Right forelimb (tissue), 1 donor: ENCODE measurements at places on chromosomes 13 and 19.
A peak's percentile ranks its signal among the peaks of the same experiment; 100 is the strongest.

DNA sequence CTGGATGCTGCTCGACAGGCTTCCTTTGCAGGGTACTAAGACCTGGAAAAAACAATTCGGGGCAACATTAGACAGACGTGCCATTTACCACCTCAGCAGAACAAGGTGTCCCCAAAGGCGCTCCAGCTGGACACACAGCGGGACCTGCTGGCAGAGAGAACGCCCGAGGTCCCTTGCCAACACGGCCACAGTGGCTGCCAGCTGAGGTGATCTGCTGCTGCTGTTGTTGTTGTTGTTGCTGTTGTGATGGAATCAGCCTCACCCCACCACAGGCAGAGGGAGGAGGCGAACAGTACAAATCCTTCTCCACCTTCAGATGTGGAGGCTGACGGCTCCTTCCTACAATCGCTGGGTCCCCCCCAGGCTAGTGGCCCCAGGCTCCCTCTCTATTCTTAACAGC is 25.2 kb downstream of the ANKRD27 start:
- DNase-seq: no peak

DNA sequence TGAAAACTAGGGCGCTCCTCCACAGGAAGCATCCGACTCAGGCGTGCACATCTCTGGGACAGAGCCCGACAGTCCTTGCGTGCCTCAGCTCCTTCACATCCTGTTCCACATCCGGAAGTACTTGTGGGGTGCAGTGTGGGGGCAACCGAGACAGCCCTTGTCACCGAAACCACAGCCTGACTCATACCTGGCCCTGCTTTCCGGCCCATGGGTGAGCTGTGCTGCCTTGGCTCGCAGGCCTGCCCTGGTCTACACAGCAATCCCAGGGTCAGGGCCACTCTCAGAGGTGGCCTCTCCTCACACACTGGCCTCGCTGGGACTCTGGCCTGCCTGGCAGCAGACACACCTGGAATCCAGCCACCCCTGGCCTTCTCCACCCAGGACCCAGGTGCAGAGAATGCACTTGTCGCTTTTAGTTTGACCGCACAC is 100.4 kb downstream of the STK24 start:
- DNase-seq: no peak

DNA sequence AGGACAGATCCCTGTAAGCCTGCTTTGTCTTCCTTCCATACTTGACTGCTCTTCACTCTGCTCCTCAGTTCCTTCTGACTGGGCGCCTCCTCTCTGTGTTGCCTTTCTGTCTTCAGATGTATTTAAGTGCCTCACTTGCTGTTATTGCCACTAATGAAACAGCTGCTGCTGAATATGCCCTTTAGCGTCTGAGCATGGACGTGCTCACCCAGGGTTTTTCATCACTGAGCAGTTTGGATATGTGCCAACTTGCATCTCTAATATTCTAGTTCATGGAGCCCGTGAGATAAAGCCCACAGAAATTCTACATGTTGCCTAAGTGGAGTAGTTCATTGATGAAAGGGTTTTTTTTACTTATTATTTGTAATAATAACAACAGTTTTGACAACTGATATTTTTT is 198.2 kb downstream of the MYO16 start:
- no peak for DNase-seq

GRCh38 chr19:9885077-9885552 is 50.0 kb downstream of the PIN1 start:
- DNase-seq: peak; percentile 83

GRCh38 chr13:31437975-31438374 is 238.2 kb downstream of the B3GLCT start:
- no peak for DNase-seq

- DNase-seq: no peak
Observed at GRCh38 chr19:29876414-29876813, 64.6 kb downstream of the CCNE1 start.

GRCh38 chr13:47454986-47455385 is 546.1 kb downstream of the SUCLA2 start:
- no peak for DNase-seq

- DNase-seq: no peak
Observed at GRCh38 chr19:43695985-43696704, 19.7 kb upstream of the IRGC start.

DNA sequence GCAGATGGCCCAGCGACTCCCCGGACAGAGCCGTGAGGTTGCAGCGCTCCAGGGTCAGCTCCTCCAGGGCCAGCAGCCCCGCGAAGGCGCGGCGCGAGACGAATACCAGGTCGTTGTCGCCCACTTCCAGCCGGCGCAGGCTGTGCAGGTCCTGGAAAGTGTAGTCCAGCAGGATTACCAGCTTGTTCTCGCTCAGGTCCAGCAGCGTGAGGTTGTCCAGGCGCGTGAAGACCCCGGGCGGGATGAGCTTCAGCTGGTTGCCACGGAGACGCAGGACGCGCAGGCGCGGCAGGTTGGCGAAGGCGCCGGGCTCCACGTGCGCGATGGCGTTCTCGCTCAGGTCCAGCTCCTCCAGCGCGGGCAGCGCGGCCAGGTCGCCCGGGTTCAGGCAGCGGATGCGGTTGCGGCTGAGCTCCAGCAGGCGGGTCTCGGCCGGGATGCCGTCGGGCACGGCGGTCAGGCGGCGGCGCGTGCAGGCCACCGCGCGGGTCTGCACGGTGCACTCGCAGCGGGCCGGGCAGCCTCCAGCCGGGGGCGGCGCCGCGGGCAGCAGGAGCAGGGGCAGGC is 9.3 kb upstream of the PEAK3 start:
- peak; percentile 47 for DNase-seq

DNA sequence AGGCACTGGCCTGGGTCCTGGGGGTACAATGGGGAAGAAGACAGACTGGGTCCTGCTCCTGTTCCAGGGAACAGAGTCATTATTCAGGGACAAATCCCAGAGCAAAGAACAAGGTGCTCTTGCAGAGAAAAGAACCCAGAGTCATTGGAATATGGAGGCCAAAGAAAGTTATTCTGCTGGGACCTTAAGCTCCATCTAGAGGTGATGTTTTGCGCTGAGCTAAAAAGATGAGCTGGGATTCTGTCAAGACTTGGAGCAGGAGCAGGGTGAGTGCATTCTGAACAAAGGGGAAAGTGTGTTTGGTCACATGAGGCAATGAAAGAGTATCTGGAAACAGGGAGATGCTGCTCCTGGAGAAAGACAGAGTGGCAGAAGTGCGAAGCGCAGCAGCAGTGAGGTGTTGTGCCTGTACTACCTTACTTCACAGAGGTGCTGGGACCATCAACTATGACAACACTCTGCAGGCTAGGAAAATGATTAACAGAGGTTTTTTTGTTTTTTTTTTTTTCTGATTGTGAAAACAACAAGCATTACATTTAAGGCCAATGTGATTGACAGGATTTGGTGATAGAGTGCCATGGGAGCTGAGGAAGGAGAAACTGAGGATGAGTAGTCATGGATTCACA is 95.3 kb upstream of the TNFSF11 start:
- DNase-seq: no peak

DNA sequence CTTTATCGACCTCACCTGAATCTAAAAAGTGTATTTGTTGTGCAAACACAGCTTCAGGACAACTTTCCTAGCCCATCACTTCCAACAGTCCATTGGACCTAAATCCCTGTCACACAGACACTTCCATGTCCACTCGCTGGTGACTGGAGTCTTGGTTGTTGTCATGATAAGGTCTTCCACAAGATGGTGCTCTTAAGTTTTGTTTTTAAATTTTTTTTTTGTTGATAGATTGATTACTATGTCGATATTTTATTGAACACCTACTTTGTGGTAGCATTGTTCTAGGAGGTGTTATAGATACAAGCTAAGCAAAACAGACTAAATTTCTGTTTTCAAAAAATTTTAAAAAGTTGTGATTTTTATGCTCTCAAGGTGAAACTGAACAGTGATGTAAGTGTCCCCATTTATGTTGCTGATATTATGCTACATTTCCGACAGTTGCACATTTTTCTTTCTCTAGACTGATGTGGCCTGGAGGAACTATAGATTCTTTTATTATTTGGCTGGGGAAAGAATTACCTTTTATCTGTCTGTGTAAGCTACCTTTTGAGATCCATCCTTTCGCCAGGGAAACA is 8.1 kb upstream of the ERICH6B start:
- DNase-seq: no peak

DNA sequence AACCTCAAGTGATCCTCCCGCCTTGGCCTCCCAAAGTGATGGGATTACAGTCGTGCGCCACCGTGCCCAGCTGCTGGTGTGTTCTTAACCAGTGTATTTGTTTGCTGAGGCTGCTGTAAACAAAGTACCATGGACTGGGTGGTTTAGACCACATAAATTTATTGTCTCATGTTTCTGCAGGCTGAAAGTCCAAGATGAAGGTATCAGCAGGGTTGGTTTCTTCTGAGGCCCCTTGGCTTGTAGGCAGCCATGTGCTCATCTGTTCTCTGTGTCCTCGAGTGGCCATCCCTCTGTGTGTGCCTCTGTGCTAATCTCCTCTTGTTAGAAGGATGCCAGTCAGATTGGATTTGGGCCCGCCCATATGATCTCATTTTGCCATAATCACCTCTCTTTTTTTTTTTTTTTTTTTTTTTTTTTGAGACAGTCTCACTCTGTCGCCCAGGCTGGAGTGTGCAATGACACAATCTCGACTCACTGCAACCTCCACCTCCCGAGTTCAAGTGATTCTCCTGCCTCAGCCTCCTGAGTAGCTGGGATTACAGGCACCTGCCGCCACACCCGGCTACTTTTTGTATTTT is 31.8 kb downstream of the PEX11G start:
- DNase-seq: no peak

DNA sequence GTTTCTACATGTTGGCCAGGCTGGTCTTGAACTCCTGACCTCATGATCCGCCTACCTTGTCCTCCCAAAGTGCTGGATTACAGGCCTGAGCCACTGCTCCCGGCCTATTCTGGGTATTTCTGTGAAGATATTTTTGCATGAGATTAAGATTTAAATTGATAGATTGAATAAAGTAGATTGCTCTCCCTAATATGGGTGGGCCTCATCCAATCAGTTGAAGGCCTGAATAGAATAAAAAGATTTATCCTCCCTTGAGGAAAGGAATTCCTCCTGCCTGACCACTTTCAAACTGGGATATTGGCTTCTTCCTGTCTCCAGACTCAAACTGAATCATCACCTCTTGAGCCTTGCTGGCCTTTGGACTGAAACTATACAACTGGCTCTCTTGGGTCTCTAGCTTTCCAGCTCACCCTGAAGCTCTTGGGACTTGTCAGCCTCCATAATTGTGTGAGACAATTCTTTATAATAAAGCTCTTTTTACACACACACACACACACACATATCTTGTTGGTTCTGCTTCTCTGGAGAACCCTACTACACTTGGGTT is 36.1 kb upstream of the CXCL17 start:
- no peak for DNase-seq

GRCh38 chr13:67120872-67121531 is 109.1 kb downstream of the PCDH9 start:
- no peak for DNase-seq

- DNase-seq: no peak
Observed at GRCh38 chr13:92825938-92826596, 400.5 kb upstream of the GPC6 start.

DNA sequence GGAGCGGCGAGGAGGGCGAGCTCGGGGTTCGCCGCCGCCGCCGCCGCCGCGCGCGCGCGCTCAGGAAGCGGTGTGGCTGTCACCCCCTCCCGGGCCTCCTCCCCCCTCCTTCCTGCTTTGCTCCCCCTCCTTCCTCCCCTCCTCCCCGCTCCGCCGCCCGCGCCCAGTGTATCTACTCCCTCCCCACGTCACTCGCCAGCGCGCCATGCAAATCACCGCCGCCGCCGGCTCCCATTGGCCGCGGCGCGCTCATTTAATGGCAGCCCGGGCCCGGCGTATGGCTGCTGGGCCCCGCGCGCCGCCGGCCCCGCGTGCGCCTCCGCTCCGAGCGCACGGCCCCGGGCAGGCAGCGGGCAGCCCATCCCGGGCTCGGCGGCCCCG is 335 bp upstream of the SOX1 start:
- DNase-seq: no peak

GRCh38 chr13:86710896-86711295 is 911.7 kb upstream of the SLITRK6 start:
- DNase-seq: no peak
